GM12891 (cell line): ENCODE measurements at places on chromosomes 3 and 15.

DNA sequence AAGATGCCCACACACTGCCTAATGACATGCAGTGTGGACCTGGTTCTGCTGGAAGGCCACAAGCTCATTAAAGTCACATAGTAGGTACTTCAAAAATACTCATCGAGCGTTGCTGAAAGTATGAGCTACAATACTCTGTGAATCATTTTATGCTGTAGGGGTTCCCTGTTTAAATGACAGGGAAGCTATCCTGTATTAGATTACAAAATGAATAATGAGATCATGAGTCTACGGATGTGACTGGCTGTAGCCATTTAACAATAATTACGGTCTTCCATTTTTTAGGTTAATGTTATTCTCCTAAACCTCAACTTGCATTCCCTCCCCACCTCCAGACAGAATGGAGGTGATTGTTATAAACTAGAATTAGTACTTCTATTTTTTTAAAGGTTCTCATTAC is 128.2 kb upstream of the FAM3D start:
- no peak for DNase-seq

DNA sequence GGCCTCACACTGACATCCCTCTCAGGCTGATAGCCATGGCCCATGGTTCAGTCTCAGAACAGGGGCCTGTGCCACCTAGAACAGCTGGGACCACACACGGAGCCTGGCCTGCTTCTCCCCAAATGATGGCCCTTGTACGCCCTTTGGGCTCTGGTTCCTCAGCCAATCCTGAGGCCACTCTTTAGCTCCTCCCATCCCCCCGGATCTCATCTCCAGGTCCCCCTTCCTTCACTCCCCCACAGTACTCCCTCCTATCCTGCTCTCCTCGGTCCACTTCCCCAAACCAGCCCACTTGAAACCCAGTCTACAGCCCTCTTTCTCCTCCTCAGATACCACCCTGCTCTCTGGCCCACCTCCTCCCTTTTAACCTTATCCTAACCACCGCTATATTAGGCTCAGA is 17.8 kb upstream of the ZFYVE19 start:
- no peak for DNase-seq

- no peak for DNase-seq
Observed at GRCh38 chr15:35092846-35093245, 7.8 kb upstream of the NANOGP8 start.

DNA sequence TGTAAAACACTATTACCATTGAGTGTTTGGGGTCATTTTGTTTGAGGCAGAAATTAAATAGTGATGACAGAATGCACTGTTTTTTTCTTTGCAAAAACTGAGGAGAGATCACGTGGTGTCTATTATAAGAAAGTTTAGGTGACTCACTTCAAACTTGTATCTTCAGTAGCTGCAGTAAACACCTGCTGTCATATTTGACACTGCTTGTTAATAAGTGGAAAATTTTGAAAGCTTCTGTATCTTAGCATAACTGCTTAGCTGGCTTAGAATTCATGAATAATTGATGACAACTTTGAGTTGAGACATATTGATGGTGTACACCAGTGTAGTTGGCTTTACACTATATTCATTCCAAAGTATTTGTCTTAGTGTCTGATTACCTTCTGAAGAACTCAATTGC is 29.7 kb upstream of the MDFIC2 start:
- DNase-seq, result no peak

- no peak for DNase-seq
Observed at GRCh38 chr15:95024351-95024750, 793.0 kb downstream of the MCTP2 start.

DNA sequence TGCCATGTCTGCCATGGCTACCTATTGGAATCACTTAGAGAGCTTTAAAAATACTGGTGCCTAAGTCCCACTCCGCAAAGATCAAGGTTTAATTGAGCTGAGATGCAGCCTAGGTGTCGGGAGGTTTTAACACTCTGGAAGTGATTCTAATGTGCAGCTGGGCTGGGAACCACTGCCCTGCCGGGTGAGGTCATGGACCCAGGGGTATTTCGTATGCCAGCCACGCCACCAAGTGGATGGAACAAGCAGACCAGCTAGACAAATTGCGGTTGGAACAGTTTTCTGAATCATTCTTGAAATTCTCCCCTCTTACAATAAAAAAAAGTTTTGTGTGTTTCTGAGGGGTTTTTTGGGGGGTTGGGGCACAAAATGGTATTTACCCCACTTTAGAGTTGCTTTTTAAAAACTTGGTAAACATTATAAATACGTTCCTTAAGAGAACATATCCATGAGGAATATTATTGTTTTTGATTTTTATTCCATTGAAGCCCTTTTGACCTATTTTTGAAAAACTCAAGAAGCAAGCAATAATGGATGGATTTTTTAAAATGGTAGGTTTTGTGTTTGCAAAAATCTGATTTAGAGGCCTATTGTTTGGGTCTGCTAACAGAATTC is 66.2 kb upstream of the CSTA start:
- DNase-seq, result peak; percentile 49

- DNase-seq, result no peak
Observed at GRCh38 chr15:76060118-76060989, 569 bp downstream of the TMEM266 start.

- DNase-seq, result no peak
Observed at GRCh38 chr15:60589253-60589652, 110.3 kb upstream of the ICE2 start.

- DNase-seq, result no peak
Observed at GRCh38 chr3:66399529-66400232, 101.1 kb downstream of the LRIG1 start.

DNA sequence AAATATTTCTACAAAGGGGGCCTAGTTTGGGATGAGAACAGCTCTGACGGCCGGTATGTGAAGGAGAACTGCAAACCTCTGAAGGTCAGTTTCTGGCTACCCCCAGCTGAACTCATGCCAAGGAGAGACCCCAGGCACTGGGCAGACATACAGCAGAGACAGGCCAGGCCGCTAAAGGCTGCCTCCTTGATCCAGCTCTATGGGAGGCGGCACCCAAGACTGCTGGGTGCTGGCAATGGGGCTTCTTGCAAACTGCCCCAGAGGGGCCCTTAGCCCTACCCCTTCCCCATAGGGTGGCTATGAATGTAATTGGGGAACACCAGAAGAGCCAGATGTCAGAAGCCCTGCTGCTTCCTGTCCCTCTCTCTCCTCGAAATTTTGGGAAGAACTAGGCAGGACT is 13.3 kb downstream of the CLK3 start:
- DNase-seq, result no peak

DNA sequence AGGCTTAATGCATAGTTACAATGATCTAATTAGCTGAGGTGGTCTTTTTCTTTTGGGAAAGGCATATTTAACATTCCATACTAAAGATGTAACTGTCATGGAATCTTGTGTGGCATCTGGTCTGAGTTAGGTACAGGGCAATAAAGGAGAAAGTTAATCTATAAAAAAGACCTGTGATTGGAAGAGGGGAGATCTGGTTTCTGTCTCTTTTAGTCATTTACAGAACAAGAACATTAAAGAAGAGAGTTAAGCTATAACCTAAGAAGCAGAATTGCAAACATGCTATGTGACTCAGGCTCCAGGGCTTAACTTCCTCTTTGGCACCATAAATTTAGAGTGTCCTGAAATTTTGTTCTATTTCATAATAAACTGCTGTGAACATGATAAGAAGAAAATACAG is 47.2 kb upstream of the MME start:
- DNase-seq, result no peak

DNA sequence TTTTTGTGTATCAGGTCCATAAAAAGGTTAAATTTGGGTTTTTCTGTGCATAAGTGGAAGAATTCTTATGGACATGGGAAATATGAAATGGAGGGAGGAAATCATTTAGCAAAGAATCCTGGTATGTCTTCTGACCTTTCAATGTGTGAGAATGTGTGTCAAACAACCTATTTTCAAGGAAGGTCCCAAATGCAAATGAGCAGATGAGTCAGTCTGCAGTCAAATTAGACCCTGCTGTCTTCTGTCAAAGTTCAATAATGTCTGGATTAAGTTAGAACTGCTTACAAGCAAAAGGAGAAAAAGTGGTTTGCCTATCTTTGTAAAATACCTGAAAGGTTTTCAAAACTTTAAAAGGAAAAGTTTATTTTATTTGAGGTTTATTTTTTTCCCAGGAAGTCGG is 15.3 kb downstream of the FBN1 start:
- DNase-seq, result no peak

GRCh38 chr15:35014241-35014640 is 26.2 kb upstream of the ZNF770 start:
- DNase-seq, result no peak

DNA sequence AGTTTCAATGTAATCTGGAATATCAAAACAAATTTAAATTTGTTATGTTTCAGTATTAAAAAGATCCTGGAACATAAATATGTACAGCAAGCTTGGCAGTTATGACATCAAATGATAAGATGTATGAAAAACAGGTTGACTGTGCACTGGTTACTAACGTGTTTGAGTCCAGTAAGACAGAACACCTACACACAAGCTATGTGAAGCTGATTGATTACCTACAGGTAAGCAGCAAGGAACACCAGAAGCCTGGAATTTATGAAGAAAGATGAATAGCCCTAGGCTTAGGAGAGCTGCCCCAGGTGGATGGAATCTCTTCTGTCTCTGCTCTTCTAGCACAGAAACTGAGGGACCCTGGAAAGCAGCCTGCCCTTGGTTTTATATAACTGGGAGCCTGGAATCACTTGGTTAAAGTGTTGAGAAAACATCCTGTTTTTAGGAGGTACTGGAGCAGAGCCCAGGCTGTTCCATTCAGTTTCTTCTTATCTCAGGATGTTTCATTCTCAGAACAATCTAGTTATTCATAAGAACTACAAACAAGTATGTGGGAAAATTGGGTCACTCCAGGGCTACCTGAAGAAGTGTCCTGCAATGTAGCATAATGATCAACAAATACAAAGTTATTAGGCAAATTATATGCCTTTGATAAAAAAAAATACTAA is 36.3 kb downstream of the SLITRK3 start:
- DNase-seq, result no peak

GRCh38 chr3:23256741-23257435 is 53.8 kb downstream of the UBE2E2 start:
- DNase-seq, result no peak

DNA sequence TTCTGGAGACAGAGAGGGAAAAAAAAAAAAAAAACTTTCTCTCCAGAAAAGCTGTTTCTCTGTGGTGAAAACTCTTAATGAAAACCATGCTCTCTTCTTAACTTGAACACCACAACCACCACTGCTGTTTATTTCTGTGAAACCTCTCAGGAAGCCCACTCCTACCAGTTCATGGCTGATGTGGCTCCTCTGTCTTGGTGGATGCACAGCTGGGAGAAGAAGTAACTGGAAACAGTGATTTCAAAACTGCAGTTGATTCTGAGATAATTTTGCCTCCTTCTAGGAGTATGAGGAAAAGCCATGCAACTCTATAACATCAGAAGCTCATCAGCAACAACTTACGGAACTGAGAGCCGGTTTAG is 40.2 kb upstream of the PYGO1 start:
- DNase-seq, result no peak
